ENCODE measurements at places on chromosomes 5 and 9.

GRCh38 chr5:130885027-130885426 is 280.0 kb downstream of the HINT1 start:
- DNase-seq, result no peak

DNA sequence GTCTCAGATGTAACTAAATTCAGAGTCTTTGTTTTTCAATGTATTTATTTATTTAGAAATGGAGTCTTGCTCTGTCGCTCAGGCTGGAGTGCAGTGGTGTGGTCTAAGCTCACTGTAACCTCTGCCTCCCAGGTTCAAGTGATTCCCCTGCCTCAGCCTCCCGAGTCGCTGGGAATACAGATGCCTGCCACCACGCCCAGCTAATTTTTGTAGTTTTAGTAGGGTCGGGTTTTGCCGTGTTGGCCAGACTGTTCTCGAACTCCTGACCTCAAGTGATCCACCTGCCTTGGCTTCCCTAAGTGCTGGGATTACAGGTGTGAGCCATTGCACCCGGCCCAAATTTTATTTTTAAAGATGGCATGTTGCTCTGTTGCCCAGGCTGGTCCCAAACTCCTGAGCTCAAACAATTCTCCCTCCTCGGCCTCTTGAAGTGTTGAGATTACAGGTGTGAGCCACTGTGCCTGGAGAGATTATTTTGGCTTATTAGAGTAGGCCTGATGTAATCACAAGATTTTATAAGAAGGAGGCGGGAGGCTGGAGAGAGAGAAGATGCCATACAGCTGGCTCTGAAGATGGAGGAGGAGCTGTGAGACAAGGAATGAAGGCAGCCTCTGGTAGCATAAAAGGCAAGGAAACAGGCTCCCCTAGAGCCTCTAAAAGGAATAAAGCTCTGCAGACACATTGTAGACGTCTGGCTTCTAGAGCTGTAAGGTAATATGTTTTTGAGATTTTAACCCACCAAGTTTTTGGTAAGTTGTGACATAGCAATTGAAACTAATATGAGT is 12.9 kb upstream of the KLF9 start:
- no peak for DNase-seq

DNA sequence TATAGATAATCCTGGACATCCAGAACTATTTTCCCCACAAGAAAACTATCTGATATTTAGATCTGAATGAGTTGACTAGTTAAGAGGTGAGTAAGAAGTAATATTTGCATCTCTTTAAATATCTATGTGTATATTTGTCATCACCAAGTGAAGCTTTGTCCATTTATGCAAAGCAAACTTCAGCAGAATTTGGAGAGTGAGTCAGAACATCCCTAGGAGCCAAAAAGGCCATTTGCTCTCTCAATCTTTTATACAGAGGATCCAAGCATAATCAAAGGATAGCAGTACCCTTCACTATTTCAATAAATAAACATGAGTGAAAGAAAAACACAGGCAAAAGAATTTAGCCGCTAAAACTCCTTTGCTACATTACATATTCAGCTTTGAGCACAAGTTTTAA is 454.4 kb downstream of the NR2F1-AS1 start:
- DNase-seq, result no peak

- peak; percentile 36 for DNase-seq
These were observed 74.3 kb upstream of the STXBP1 start for GRCh38 chr9:127537792-127538191.

DNA sequence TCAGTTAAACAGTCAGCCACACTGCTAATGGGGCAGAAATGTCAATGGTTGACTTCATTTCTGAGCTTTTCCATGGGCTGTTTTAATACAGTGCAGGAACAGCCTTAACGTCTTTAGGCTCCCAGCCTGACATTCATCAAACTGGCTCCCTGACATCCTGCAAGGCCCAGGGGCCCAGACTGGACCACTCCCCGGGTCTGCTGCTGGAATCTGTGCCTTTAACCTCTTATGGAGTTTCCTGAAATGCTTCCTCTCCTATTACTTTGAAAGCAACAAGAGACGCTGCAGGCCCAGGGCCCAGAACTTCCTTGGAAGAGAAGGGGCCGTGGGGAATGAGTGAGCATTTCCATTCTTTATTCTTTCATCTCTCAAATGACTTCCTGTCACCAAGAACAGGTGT is 216.8 kb upstream of the PANK3 start:
- no peak for DNase-seq

GRCh38 chr9:93595461-93595860 is 19.1 kb downstream of the PHF2 start:
- DNase-seq, result no peak

DNA sequence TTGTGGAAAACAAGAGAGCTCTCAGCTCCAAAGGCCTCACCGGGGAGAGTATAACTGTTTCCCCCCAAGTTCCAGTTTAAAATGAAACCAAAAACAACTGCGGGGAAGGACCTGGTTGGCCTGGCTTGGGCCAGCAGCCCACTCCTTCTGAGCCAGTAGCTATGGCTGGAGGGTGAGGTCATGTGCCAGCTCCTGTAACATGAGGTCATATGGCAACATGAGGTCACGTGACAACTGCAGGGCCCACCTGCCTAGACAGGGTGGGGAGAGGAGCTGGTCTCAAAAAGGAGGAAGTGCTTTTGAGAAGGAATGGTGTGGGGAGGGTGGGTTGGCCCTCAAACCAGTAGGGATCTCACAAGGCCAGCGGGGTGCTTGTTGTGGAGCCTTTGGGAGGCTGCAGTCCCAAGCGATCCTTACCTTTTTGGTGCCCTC is 29.3 kb upstream of the CRB2 start:
- DNase-seq, result no peak

GRCh38 chr9:135821733-135822373 is 85.5 kb downstream of the CAMSAP1 start:
- no peak for DNase-seq

DNA sequence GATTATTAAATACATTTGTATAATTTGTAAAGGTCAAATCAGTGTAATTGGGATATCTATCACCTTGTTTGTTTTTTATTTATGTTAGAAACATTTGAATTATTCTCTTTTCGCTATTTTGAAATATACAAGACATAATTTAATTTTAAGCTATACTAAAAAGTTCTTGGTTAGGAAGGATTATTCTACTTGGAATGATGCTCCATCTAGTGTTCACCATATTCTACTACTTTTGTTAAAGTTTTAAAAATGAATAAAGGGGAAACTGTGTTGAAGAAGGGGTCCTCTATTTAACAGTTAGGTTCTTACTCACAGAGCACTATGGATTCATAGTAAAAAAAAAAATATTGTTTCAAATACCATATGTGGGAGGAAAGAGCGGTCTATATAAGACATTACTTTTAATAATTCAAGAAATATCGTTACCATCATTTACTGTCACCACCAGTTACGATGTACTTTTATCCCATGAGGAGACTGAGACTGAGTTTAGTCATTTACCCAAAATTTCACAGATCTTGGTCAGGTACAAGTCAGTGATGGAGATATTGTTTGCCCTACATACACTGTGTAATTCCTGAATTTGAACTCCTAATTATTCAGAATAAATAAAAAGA is 6.3 kb upstream of the STOM start:
- DNase-seq, result no peak

GRCh38 chr9:129416821-129417539 is 203.9 kb downstream of the C9orf50 start:
- DNase-seq, result peak; percentile 74

- DNase-seq, result no peak
These were observed 41.6 kb downstream of the TARS1 start for GRCh38 chr5:33482335-33482734.

DNA sequence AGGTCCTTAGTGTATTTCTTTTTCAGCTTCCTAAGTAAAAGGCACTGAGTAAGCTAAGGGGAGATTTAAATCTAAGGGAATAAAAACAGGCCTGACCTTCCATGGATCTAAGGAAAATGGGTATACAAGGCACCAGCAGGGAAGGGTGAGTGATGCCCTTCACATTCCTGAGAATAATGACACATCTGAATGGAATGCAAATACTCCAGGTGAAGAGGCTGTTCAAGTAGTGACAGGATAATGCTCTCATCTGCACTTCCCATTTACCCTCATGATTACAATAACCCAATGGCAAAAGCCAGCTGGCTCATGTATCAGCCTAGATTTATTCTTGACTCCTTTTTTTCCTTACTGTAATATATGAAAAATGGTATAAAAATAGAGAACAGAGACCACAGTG is 216.2 kb upstream of the ACTBL2 start:
- DNase-seq, result peak; percentile 80

DNA sequence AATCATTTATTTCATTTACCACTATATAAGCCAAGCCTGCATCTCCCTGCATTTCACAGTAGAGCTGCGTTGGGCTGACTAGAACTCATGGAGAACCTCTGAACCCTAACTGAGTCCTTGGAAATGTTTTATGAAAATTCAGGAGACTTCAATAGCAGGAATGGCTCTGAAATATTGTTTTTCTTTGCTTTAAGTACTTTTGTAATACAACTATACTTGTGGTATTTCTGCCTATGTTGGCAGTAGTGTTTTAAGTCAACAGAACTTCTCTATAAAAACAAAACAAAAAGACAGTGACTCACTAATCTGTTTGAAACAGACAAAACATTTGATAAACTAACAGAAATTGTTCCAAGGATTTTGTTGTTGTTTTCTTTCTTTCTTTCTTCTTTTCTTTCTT is 489.2 kb upstream of the MEF2C start:
- DNase-seq, result no peak

DNA sequence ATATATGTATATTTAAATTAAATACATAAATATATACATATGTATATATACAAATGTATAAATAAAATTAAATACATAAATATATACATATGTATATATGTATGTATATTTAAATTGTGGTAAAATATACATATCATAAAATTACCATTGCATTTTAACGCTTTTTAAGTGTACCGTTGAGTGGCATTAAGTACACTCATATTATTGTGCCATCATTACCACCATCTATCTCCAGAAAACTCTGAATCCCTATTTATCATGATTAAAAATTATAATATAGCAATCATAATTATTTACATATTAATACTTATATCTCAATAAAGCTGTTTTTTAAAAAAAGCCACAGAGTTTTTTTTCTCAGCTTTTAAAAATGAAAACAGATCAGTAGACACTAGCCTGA is 27.1 kb upstream of the VCAN start:
- no peak for DNase-seq

DNA sequence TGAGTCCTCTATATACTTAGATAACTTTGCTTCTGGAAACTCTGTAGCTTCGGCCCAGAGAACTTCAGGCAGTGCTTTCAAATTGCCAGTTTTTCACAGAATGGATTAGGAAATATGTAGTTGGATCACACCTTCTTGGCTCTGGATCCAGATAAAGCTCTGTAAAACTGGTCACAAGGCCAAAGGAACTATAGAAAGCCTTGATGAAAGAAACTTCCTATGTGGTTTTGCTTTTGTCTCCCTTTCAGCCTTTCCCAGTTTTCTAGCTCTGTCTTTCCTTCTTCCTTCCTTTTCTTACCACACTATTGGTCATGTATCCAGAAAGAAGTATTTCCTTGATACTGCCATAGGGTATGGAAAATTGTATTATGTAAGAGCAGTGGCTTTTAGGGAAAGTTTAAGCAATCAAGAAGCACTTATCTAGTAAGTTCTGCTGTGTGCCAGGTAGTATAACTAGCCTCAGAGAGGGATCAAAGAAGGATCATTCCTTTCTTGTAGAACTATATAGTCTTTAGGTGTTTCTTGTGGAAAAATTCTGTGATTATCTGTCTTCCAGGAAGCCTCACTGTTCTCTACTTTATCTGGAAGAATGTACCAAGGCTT is 6.3 kb downstream of the GPR21 start:
- no peak for DNase-seq

DNA sequence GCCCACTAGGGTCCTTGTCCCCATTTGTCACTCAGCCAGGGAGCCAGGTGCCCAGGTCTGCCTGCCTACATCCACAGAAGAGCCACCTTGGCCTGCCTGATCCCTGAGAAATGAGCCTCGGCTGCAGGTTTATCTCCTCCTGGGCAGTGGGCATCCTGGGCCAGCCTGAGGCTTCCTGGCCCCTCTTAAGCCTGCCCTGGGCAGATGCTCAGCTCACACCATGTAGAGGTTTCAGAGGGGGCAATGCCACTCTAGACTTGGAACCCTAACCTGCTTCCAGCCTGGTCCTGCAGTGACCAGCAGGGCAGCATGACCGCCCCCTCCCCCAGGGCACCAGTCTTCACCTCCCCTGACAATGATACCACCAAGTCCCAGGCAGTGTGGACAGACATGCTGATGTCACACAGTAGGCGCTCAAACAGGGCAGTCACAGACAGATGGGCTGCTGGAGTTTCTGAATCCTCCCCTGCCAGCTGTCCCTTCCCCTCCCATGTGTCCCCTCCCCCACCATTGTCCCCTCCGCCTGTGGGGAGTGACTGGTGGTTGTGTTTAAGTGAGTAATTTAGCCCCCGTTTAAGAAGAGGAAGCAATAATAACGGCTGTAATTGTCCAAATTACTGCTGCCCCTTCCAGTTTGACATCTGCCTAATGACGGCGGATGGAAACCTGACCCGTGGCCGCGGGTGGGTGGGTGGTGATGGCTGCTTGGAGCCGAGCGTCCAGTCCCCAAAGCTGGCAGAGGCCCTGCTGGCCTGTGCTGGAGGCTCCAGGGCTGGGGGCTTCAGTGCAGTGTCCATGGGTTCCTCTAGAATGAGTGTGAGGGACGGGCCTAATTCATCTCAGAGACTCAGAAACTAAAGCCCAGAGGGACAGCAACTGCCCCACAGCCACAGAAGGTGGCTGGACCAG is 147.7 kb downstream of the BARX1 start:
- DNase-seq, result no peak

GRCh38 chr5:149128023-149128875 is 13.0 kb upstream of the ABLIM3 start:
- DNase-seq, result peak; percentile 39

DNA sequence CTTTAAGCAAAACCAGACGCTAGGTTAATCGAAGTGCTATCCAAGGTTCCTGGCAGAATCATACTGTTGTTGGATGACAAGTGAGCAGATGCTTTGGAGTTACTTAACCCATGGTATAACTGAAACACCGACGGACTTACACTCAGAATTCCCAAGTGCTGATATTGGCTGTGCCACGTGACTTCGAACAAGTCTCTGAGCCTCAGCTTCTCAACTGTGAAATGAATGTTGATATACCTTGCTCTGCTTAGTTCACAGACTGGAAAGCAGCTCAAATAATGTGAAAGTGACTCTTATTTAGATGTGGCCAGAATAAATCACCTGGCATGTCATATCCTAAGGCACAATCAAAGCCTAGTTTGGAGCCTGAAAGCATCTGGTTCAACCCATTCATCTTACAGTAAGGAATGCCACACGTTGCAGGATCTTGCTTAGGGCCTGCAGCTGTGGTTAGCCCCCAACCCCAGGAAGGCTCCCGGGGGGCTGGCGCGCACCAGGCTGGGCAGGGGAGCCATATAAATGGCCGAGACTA is 759 bp downstream of the GEMIN5 start:
- no peak for DNase-seq

DNA sequence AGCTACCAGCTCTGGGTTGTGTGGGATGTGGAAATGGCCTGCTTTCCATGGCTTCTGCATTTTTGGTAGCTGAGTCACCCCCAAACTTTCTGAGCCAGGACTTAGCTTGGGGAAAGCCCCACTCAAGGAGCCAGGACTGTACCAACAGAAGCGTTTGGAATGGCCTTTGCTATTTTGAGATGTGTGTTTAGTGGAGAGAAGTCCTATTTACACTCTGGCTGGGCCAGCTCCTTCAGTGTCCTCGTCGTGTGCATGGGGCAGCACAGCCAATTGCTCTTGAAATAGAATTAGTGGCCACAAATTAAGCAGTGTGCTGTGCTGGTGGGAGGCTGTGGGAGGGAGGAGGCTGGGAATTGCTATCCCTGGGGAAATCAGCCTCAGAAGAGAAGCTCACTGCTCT is 51.6 kb downstream of the ENTREP1 start:
- DNase-seq, result peak; percentile 90

Data from A172 (cell line).